HS-5 (cell line): ENCODE measurements at places on chromosomes 4 and X.

GRCh38 chrX:11998944-11999343, 139.3 kb upstream of the FRMPD4 start:
- no peak for DNase-seq

DNA sequence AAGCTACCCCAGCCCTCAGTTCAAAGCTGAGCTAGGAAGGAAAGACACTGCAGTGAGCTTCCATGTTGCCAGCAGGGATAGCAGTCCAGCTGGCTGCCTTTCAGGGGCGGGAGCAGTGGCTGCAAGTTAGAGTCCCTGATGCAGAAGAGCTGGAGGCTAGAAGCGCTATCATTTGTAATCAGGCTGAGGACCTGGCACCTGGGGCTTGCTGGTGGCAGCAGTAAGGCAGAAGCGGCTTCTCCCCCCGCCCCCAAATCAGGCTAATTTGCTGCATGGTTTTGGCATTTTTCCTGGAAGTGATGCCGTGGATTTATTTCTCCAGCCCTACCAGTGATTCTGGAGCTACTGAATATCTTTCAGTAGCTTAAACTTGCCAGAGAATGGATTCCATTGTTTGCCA, 203.3 kb downstream of the CLCN4 start:
- DNase-seq: no peak

GRCh38 chr4:2901186-2901585, 57.5 kb downstream of the ADD1 start:
- no peak for DNase-seq

- DNase-seq: no peak
Observed at GRCh38 chr4:144384408-144384807, 243.9 kb upstream of the GYPA start.

DNA sequence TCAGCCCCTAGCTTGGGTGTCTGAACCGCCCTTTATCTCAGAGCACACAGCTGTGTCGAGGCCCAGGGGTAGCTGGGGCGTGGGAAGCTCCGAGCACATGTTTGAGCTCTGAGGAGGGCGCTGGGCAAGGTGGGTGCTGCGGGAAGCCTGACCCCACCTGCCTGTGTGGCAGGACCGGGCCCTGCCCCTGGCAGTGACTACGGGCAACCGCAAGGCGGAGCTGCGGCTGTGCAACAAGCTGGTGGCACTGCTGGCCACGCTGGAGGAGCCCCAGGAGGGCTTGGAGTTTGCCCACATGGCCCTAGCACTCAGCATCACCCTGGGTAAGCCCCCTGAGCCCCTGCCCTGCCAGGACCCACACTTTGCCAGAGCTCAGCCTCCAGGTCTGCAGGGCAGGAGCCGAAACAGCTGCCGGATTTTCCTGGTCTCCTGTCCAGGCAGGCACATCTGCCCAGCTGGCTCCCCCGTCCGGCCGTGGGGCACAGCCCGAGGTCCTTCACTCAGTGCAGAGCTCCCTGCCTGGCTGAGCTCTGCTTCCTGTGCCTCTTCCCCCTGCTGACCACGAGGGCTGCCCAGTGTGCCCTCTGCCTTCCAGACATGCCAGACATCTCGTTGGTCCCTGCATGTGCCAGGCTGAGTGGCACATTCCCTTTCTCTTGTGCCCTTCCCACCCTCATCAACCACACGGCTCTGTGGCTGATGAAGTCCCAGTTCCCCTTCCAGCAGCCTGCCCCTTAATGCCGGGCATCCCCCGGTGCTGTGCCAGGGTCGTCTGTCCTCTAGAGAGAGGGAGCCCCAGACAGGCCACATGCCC, 33.2 kb upstream of the HTRA3 start:
- DNase-seq: no peak

- no peak for DNase-seq
Observed at GRCh38 chrX:148562846-148563245, 62.4 kb downstream of the AFF2 start.

DNA sequence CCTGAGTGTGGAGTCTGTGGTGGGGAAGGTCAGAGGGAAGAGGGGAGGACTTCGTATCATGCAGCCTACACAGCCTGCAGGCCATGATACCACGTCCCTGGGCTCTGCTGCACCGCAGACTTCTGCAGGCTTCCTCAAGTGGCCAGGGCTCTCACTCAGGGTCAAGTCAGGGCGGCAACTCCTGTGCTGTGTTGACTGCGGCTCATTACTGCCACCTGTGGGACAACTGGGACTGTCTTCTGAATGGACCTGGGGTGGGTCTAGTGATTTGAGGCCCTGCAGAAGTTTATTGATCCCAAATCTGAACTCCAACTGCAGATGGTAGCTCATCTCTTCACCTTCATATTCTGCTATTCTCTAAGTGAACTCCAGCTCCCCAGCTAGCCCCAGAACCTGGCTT, 167.1 kb downstream of the NSUN7 start:
- no peak for DNase-seq

DNA sequence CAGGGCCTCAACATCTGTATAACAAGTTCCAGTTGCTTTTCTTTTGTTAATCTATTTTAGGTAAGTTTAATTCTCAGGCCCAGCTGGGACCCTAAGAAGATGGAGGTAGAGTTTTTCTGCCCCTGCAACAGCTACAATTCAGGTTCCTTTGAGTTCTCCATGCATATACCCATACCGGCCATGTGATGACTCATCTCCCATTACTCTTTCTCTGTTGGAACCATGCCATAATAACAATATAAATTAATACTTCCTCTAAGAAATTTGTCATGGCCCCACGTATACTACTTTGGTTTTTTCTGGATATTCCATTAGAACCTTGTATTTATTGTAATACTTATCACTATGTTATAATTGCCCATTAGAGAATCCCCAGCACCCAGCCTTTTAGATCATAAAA, 1.3 kb upstream of the INTU start:
- DNase-seq: no peak

DNA sequence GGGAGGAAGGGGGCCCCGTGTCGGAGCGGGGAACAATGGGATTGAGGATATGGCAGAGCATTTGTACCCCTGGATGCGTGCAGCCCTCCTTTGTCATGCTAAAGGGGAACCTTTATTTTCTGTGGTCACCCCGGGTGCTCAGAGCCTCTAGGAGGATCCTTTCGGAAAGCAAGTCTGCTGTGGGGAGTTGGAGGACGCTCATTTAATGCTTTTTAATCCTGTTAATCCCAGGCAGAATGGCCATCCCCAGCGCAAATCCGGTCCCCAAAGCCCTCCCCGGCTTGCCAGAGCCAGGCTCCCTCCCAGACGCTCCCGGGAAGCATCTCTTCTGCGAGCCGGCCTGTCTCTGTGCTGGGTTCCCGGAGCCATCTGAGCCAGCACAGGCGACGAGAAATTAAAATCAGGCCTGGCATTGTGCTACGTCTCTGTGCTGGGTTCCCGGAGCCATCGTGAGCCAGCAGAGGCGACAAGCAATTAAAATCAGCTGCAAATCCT, 113.2 kb upstream of the PPP2R3B start:
- DNase-seq: no peak

GRCh38 chr4:3240936-3241522, 7.9 kb upstream of the MSANTD1 start:
- DNase-seq: no peak

- no peak for DNase-seq
Observed at GRCh38 chr4:116413222-116413621, 672.2 kb downstream of the TRAM1L1 start.

- DNase-seq: no peak
Observed at GRCh38 chr4:165539801-165540200, 161.0 kb downstream of the CPE start.
